ENCODE measurements at places on chromosomes 5 and 9.

- no peak for DNase-seq
Observed at GRCh38 chr5:136016945-136017530, 11.8 kb upstream of the TGFBI start.

DNA sequence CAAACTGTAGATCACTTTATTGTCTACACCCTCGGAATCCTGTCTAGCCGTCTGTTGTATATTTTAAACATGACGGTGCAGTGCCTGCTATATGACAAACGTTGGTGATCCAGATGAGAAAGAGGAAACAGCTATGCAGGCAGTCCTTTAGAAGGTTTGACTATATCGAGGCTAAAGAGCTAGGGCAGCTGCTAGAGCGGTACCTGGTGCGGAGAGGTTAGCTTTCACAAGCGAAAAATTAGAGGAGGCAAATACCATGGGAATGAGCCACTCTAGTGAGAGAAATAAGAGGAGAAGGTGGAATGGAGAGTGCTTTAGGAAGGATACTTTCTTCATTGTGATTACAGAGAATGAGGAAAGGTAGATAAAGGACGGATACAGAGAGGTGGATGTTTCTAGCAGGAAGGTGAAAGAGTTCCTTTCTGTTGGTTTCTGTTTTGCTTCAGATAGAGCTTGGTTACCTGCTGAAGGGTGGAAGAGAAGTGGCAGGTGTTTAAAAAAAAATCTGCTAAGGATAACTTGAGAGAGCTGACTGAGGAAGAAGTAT is 959 bp upstream of the FBXL17 start:
- DNase-seq: no peak

DNA sequence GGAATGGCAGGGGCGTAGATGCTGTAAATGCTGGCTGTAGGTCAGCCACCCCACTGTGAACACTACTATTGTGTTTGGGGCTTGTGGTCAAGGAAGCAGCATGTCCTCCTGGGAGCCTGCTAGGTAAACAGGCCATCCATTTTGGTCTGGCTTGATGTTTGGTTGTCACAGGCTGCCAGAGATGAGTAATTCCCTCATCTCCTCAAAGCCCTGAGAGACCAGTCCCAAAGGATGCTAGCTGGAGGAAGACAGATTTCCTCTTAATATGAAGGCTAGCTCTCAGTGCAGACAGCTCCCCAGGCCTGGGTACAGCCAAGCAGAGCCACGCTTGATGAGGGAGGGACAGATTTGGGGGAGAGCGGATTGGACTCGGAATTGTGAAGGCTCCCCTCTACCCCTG is 72.5 kb upstream of the MAP1B start:
- no peak for DNase-seq

GRCh38 chr5:2909035-2909434 is 157.6 kb upstream of the IRX2 start:
- DNase-seq: no peak

DNA sequence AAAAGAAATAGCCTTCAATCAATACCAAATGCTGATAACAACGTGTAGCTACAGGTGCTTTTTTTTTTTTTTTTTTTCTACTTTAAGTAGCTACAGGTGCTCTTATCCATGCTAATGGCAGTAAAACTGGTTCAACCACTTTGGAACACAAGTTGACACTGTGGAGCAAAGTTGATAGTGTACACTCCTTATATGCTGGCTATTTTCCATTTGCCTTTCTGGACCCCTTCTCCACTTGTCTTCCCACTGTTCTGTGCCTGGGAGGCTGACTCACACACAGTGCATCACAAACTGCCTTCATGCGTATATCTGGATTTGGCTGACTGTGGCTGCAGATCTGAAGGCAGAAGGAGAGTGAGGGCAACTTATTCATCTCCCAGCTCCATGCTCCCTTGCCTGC is 247.9 kb downstream of the MSX2 start:
- no peak for DNase-seq

DNA sequence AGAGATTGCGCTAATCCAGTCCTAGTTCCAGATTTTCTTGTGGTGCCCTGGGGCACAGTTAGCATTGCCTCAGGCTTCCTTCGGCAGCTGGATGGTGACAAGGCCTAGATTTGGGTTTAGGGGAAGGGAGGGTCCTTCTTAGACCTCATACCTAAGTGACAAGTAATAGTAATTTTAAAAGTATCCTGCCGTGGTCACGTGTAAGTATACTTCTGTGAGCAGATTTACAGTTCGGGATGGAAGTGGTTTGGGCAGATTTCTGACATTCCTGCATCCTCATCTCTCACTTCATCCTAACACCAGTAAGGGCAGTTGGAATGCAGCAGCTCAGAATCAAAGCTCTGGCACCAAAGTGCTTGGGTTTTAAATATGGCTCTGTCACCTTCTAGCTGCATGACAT is 71.6 kb downstream of the LRRC70 start:
- DNase-seq: no peak

DNA sequence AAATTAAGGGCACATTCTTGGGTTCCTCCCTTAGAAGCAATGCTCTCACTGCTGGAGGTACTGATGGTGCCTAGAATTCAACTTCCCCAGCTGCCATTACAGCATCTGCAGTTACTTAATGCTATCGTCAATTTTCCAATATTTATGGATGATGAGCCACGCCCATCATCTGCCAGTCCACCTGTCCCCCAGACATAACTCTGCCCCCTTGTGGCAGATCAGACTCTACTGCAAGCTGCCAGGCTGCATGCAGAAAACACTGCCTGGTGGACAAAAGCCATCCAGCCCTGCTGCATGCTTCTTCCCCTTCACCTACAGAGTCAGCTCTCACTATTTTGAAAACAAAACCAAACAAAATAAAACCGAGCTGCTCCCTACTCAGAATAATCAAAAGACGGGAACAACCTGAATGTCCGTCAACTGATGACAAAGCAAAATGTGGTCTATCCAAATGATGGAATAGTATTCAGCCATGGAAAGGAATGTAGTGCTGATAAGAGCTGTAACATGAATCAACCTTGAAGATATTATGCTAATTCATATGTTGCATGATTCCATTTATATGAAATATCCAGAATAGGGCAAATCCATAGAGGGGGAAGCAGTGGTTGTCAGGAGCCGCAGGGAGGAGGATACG is 66.4 kb downstream of the RETREG1 start:
- peak; percentile 40 for DNase-seq

- DNase-seq: no peak
Observed at GRCh38 chr9:134835448-134835847, 45.2 kb upstream of the FCN2 start.

- DNase-seq: no peak
Observed at GRCh38 chr5:121862801-121863200, 11.1 kb downstream of the FTMT start.

- no peak for DNase-seq
Observed at GRCh38 chr5:154385236-154385512, 60.6 kb upstream of the SAP30L start.

DNA sequence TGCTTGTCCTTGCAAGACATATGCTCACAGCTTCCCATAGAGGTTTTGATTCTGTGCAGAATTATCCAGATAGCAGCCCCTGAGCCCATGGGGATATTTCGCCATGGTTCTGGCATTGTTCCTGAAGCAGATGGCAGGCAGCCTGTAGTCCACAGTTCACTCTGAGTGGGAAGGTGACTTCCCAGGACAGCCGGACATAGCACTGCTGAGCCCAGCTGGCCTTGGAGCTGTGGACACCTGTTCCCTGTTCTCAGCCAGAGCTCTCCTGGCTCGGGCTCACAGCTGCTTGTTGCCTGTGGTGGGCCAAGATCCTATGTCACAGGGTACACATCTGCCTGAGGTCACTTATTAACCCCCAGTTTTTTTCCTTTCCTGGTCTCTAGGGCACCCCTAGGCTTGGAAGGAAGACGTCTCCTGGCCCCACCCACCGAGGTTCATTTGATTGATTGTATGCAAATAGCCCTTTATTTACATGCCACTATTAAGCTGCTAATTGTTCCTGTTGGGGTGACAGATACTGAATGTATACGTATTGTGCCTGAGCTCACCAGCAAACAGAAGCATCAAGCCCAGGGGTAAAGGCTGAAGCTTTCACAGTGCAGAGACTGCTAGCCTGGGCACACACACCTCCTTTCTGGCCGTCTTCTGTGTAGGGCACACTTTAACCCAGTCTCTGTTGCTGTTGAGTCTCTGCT is 96.6 kb upstream of the DMRT1 start:
- DNase-seq: no peak

- DNase-seq: peak; percentile 100
Observed at GRCh38 chr5:32312595-32313332, at the start of gene MTMR12. TSS of gene MTMR12 (minus strand) at chr5:32312939. CDS start at chr5:32312838, 101 bp downstream.

DNA sequence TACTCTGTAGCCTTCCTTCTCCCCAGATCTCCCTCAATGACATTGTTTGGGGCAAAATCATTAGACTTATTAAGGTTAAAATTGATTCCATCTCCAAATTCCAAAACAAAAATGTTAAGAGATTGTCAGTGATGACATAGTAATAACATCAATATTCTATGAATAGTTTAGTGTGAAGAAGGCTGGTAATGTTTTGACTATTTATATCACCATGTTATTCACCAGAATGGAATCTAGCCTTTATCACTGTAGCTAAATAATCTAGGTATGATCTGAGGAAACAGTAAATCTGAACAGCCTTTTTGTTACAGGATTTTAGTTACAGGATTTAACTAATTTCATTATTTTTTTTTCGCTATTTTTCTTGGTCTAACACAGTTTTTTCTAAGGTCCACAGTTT is 929 bp upstream of the PLPP6 start:
- DNase-seq: no peak

GRCh38 chr5:33470544-33470943 is 29.8 kb downstream of the TARS1 start:
- DNase-seq: no peak

- DNase-seq: no peak
Observed at GRCh38 chr9:133692364-133692985, 45.7 kb downstream of the SARDH start.

DNA sequence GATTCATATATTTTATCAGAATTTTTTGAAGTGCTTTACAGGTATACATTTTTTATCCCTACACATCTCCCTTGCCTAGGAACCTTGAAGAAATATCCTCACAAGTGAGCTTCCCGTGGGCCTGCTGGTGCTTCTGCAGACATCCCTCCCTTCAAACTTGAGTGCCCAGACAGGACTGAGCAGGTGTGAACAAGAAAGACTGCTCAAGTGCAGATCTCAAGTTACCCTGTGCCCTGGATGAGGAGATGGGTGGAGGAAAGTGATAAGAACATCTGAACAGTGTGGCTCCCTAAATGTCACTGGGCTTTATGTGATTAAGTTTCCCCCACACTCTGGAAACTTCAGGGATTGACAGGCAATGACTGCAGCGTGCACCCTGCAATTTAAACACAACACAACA is 209.8 kb downstream of the TLE1 start:
- DNase-seq: no peak

DNA sequence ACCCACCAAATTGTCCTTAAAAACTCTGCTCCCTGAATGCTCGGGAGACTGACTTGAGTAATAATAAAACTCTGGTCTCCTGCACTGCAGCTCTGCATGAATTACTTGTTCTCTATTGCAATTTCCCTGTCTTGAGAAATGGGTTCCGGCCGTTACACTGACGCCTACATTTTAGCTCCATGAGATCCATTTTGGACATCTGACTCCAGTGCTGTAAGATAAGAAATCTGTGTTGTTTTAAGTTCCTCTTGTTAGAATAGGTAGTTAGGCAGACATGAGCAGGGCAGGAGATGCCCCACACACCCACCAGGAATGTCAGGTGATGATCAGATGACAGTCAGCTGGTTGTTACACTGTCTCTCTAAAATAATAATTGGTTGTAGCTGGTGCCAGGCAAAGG is 125.8 kb upstream of the SHB start:
- no peak for DNase-seq

DNA sequence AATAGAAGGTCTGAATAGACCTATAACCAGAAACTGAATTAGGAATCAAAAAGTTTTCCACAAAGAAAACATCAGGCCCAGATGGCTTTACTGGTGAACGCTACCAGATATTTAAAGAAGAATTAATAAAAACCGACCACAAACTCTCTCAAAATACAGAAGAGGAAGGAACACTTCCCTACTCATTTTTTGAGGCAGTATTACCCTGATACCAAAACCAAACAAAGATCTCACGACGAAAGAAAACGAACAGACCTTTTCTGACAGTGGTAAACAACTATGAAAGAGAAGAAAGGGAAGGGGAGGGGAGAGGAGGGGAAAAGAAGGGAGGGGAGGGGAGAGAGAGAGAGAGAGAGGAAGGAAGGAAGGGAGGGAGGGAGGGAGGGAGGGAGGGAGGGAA is 13.5 kb downstream of the B4GALT1 start:
- DNase-seq: no peak

DNA sequence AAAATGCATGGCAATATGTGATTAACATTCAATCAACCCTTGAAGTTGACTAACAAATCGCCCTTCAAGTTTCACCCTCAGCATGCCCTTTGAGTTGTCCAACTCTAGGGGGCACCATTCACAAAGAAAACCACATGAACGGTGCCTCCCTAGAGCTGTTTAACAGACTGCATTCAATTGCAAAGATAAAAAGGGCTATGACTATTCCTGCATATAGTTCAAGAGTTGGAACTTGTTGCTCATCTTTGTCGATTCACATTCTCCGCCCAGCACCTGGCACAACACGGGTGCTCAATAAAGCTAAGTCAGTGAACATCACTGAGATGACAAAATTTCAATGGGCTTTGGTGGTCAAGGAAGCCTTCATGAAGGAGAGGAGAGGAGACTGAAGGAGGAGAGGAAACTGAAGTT is 69.6 kb upstream of the SLC30A5 start:
- DNase-seq: peak; percentile 22

GRCh38 chr9:91991721-91992341 is 41.8 kb upstream of the ROR2 start:
- no peak for DNase-seq

GRCh38 chr5:132808866-132809265 is 4.2 kb upstream of the SOWAHA start:
- DNase-seq: no peak

DNA sequence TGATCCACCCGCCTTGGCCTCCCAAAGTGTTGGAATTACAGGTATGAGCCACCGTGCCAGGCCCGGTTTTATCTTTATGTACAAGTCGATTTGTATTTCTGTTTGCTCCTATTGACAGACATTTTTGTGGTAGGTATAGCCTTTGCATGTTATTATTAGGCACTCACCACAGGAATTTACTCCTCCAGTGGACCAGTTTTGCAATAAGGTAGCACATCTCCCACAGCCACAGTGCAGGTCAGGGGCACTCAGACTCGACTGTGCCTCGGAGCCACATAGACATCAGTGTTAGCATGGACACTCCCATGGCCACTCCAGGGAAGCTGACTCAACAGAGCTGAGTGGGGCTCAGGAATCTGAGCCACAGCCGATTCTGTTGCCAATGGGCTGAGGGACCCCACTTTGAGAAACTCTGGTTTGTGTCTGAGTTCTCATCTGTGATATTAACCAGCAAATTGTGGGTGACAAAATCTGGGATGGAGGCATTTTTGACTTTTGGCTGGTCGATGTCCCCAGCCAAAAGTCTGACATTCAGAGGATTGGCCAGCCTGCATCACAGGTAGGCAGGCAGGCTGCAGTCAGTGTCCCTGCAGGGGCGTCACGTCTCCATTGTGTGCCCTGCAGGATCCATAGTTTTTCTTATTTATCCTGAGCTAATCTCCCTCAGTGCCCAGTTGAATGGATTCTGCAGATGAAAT is 15.0 kb upstream of the SHB start:
- no peak for DNase-seq

- DNase-seq: no peak
Observed at GRCh38 chr5:56608217-56608925, 207.0 kb upstream of the MAP3K1 start.
